Fibroblast of upper back skin (primary cell): ENCODE measurements at places on chromosomes 6 and 20.

DNA sequence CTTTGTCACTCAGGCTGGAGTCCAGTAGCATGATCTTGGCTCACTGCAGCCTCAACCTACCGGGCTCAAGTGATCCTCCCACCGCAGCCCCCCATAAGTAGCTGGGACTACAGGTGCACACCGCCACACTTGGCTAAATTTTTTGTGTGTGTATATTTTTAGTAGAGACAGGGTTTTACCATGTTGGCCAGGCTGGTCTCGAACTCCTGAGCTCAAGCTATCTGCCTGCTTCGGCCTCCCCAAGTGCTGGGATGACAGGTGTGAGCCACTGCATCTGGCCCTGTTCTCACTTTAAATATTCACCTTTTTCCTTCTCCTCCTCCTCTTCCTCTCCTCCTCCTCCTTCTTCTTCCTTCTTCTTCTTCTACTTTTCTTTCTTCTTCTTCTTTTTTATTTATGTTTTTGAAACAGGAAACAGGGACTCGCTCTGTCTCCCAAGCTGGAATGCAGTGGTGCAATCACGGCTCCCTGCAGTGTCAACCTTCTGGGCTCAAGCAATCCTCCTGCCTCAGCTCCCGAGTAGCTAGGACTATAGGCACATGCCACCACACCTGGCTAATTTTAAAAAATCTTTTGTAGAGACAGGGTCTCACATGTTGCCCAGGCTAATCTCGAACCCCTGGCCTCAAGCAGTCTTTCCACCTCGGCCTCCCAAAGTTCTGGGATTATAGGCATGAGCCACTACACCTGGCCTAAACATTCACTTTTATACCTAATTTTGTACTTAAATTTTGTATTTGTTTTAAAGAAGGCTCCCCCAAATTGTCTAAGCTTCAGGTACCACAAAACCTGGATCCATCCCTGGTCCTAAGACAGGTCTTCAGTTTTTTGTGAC, 47.2 kb upstream of the NCOA3 start:
- no peak for DNase-seq

DNA sequence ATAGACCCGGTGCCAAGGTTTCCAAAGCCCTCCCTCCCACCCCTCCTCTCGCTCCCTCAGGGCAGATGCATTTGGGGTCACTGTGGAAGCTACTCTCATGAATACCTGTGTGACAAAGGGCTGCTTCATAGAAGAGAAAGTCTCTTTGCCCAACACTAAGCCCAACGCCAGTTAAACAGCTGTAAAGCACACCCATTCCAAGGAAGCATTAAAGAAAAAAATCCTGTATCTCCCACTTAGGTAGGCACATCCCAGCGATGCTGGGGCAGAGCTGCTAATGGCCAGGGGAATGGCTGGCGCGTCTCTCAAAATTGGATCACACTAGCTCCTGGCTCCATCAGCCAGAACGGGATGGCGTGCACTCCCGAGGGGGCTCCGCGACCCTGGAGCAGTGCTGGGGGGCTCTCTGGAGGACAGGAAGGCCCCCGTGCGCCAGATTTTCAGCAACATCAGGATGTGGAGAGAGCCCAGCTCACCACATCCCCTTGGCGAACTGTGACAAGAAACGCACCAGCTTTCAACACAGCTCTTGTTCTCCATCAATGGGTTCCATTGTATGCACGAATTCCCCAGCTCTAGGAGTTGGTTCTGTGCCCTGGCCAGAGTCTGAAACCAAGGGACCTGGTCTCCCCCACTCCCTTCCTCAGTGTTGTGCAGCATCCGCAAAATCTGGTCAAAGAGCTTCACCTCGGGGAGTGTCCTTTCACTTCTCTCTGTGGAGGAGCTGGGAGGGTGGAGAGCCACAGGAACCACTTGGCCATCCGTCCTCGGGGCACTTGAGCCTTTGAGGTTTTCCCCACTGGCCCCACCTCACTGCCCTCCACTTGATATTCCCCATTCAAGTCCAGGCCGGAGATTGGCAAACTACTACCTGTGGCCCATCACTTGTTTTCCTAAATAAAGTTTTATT, 74.1 kb downstream of the TFAP2C start:
- no peak for DNase-seq

- DNase-seq: no peak
Observed at GRCh38 chr6:109521080-109521479, 38.1 kb upstream of the ZBTB24 start.

GRCh38 chr6:14337152-14337551, 219.6 kb downstream of the CD83 start:
- peak; percentile 51 for DNase-seq

DNA sequence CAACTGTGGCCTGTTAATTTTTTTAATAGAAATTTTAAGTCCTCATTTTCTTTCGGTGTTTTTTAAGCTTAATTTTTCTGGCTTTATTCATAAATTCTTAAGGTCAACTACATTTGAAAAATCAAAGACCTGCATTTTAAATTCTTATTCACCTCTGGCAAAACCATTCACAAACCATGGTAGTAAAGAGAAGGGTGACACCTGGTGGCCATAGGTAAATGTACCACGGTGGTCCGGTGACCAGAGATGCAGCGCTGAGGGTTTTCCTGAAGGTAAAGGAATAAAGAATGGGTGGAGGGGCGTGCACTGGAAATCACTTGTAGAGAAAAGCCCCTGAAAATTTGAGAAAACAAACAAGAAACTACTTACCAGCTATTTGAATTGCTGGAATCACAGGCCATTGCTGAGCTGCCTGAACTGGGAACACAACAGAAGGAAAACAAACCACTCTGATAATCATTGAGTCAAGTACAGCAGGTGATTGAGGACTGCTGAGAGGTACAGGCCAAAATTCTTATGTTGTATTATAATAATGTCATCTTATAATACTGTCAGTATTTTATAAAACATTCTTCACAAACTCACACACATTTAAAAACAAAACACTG, 10.1 kb downstream of the HFE start:
- peak; percentile 67 for DNase-seq

- DNase-seq: peak; percentile 69
Observed at GRCh38 chr6:121584586-121585369, 149.3 kb downstream of the GJA1 start.

- DNase-seq: no peak
Observed at GRCh38 chr20:16262594-16262993, 310.7 kb downstream of the KIF16B start.

DNA sequence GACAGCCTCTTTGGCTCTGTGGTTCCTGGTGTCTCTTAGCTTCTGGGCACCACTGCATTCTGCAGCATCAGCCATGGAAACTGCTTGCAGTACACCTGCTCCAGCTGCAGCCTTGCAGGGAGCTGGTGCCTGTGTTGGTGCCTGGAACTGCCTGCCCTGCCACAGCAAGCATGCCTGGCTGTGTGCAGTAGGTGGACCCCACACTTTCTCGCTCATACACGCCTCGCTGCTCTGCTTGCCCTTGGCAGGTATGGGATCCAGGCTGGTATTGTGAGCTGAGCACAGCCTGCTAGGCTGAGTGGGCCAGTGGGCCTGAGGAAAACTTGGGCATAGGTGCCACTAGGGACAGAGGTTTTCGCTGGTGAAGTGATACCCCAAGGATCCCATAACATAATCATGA, 22.8 kb downstream of the OR2J3 start:
- no peak for DNase-seq

GRCh38 chr20:31837896-31838397, 7.5 kb downstream of the FOXS1 start:
- DNase-seq: peak; percentile 69

GRCh38 chr20:48006036-48006833, 221.0 kb upstream of the SULF2 start:
- DNase-seq: peak; percentile 88

GRCh38 chr20:39631557-39631956, 669.4 kb downstream of the DHX35 start:
- peak; percentile 25 for DNase-seq

DNA sequence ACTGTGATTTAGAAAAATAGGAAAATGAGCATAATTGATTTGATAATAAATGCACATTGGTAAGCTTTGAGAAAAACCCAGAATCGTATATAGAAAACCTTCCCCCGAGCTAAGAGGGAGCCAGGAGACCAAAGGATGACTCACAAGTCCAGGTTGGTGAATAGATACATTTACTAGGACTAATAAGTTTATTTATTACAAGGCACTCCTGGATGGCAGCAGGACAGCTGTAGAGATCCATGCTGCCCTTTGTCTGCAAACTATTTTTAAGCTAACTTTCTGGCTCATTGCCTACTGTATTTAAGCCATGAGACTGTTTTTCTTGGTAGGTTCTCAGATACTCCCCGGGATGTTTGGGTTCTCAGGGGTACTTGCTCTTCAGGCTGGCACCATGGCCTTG, 13.4 kb downstream of the CASP8AP2 start:
- DNase-seq: peak; percentile 42

DNA sequence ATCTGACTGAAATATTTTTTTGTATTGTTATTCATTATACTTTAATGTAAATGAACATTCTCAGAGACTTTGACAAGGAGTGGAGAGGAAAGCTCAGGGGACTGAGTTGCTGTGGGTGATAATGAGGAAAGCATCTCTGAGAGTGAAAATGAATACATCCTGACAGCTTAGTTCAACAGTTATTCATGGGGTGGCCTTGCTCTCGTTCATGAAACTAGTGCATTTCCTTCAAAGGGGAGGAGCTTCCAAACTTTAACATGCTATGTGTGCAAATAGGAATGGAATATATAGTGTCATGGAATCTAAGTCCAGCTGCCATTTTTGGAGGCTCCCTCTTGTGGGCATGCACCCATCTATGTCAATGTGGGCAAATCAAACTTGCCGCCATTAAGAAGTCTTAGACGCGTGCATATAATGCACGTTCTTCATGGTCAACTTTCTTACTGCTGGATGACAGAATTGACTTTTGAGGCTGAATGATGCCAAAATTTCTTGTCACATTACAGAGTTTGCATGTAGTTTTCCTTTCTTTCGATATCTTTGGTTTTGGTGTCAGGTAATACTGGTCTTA, 124.3 kb upstream of the TMEM170B start:
- DNase-seq: no peak

GRCh38 chr6:53984163-53984562, 127.1 kb upstream of the MLIP start:
- peak; percentile 95 for DNase-seq

GRCh38 chr6:72810571-72811280, 188.9 kb downstream of the KCNQ5 start:
- no peak for DNase-seq

- no peak for DNase-seq
Observed at GRCh38 chr6:52108128-52108527, 20.7 kb upstream of the PKHD1 start.

GRCh38 chr6:164108869-164109769, 694.6 kb downstream of the QKI start:
- peak; percentile 37 for DNase-seq

- no peak for DNase-seq
Observed at GRCh38 chr6:168852376-168852884, 401.2 kb downstream of the THBS2 start.

DNA sequence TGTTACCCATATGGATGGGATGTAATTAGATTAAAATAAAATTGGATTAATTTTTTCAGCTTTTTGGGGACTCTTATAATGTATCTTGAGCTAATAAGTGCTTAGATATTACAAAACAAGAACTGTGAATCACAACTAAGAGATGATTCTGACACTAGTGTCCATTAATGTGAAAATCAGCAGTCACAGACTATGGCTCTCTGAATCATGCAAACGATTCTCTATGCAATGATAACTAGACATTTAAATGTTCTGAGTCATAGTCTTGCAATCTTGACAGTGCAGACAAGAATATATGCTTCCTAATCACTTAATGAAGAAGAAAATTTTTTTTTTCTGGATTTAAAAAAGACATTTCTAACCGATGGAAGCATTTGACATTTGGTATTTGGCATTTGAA, 82.2 kb upstream of the OPRM1 start:
- peak; percentile 77 for DNase-seq

DNA sequence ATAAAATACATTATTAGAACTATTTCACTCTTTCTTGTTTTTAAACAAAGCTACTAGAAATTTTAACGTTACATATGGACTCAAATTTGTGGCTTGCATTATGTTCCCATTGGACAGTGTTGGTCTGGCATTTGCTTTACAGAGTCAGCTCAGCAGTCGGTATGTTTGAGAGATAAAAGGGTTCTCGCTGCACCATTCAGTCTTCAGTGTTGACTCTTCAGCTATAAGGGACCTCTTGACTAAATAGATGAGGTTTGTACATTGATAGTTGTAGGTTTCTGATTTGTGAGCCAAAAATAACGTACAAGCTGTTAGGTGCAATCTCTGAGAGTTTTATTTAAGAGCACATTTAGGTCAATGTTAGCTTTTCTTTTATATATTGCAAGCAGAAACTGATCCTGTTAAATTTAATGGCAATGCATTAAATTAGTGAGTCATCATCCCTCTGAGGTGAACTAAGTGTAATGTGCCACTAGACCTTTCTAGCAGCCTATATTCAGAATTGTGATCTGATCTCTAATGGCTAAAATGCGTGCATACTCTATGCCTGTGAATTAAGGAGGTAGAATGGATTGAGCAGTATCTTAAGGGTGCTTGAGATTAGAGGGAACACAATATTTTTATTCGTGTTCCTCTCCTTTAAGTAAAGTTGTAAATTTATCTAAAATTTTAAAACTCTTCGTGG, 485.6 kb upstream of the SYNCRIP start:
- DNase-seq: no peak

- DNase-seq: no peak
Observed at GRCh38 chr6:143107440-143107839, 46.8 kb downstream of the AIG1 start.

- DNase-seq: peak; percentile 89
Observed at GRCh38 chr6:112665114-112665513, 318.0 kb downstream of the RFPL4B start.

GRCh38 chr20:25453035-25453810, 45.8 kb downstream of the GINS1 start:
- peak; percentile 42 for DNase-seq

DNA sequence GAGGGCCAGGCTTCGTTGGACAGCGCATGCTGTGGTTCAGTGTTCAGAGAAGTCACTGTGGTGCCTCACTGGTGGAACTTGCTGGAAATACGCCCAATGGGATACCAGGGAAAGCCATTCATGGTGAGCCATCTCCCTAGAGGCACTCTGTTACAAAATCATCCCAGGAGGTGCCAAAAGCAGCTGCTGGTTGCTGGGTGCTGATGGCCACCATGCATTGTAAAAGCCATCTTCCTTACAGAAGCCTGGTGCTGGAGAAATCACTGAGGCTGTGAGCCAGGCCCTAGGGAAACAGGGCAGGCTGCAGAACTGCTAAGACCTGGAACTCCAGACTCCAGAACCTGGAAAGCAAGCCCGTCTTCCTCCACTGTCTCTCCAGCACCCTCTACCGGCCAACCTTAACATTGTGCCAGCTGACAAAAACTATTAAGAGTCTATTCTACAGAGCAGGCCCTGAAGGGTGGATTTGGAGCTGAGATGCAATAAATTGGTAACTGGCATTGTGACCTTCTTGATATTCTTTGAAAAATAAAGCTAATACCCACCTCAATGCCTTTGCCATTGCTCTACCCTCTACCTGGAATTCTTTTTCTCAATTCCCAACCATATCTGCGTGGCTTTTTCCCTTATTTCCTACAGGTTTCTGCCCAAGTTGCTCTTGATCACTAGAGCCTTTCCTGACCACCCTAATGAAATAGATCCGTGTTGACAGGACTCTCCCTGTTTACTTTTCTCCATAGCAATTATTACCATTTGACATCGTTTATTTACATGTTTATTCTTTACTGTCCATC, 18.5 kb downstream of the SNRPB start:
- peak; percentile 68 for DNase-seq

- DNase-seq: peak; percentile 27
Observed at GRCh38 chr6:159487636-159488035, 205.4 kb downstream of the SOD2 start.

- DNase-seq: peak; percentile 46
Observed at GRCh38 chr6:129701721-129702455, 8.1 kb downstream of the ARHGAP18 start.
